Stimulated activated CD4-positive, alpha-beta T cell treated with anti-CD3 and anti-CD28 coated beads, Interleukin-1b, Interleukin-23, amount 100 ng/mL, for 24 hours (primary cell): ENCODE measurements at places on chromosomes 11 and 22.

DNA sequence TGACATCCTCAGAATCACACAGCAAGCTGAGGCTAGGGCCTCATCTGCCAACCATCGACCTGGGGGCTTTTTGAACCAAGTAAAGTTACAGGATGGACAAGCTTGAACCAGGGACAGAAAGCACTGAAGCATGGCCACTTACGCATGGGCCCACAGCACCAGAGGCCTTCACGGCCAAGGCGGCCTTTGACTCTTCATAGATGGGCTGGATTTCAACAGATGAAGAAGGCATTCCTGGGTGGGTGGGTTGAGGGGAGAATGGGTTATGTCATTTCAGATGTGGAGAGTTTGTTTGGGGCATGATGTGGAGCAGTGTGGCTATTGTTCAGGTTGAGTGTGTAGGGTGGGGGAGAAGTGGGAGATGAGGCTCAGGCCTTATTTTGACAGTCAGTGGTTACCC is 60.2 kb downstream of the LRRC32 start:
- DNase-seq = no peak

GRCh38 chr11:71489311-71490043 is 36.5 kb downstream of the NADSYN1 start:
- DNase-seq = peak; percentile 30

DNA sequence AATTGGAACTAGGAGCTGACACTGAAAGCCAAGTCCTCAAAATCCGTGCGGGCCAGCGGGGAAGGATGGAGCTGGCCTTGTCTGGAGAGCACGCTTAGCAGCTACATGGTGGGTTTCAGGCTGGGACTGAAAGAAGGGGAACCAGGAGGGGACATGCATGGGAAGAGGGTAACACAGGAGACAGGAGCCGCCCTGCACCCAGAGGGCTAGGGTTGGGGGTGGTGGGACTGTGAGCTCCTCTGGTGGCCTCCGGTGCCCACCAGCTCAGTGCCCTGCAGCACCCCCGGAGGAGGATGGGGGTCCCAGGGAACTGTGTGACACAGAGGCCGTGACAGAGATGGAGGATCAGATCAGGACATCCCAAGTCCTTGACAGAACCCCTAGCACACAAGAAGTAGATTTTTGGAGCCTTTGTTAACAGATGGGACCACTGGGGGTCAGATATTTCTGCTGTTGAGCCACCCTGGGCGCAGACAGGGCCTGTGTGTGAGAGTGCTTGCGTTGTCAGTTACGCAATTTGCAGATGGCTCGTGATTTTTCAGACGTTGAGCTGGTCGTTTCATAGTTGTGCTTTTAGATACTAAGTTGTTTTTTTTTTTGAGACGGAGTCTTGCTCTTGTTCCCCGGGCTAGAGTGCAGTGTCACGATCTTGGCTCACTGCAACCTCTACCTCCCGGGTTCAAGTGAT is 21.3 kb upstream of the GRAMD4 start:
- DNase-seq = no peak

DNA sequence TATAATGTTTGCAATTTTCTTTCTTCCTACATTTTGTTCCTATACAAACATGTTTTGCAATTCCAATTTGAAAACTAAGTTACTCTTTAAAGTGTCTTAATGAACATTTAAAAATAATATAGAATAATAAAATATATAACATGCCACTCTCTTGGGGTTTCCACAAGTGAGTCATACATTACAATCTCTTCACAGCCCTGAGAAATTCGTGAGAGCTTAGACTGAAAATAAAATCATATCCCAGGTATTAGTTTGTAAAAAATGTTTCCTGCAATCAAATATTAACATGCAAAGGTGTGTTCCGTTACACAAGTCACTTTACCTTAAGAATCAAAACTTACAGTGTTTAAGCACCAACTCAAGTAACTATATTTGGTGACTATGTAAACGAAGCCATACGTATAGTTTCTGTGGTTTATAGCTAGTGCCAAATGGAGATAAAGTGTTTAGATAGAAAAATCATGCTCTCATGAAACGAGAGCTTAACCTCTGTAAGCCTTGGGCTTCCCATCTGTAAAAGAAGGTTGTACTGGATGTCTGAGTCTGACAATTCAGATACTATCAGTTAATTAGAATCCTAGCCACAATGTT is 253.6 kb upstream of the ANO3 start:
- no peak for DNase-seq
